ENCODE measurements at places on chromosomes 1 and 21.

- DNase-seq = no peak
These were observed 287.1 kb upstream of the ADGRL4 start for GRCh38 chr1:79293611-79294010.

GRCh38 chr21:31330144-31330483, 13.9 kb downstream of the TIAM1 start:
- DNase-seq = no peak

- no peak for DNase-seq
These were observed 69.3 kb upstream of the BCAR3 start for GRCh38 chr1:93750955-93751354.

GRCh38 chr1:186768906-186769305, 59.8 kb upstream of the PLA2G4A start:
- DNase-seq = no peak

GRCh38 chr1:48251821-48252220, 29.3 kb downstream of the SLC5A9 start:
- no peak for DNase-seq

- no peak for DNase-seq
These were observed 15.8 kb downstream of the ODF2L start for GRCh38 chr1:86380257-86380861.

- no peak for DNase-seq
These were observed 386.6 kb downstream of the PTBP2 start for GRCh38 chr1:97108179-97108578.

DNA sequence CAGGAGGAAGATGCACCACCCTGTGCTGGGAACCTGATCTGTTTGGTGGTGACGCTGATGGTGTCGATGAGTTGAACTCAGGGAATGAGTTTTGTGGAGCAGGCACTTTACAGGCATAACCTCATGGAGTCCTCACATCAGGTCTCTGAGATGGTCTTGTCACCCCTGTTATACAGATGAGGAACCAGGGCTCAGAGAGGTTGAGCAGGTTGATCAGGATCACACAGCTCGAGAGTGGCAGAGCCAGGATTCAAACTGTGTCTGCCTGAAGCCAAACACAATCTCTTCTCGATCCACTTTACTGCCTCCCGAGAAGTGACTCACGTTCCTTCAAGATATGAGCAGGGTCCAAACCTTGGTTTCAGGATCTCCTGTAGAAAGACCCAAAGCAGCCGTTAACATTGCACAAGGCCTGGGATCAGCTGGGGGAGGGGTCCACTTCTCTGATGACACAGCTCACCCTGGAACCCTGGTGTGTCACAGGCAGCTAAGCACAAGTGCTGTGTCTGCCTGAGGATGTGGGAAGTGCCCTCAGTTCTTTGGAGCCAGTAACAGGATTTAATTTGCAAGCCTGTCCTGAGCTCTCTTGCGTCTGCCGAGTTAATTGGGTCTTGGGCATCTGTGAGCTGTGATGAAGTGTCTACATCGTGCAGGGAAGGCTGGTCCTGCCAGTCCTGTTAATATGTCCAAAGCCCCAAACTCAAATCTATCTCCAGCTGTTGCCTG, 65.4 kb upstream of the STUM start:
- DNase-seq = no peak

DNA sequence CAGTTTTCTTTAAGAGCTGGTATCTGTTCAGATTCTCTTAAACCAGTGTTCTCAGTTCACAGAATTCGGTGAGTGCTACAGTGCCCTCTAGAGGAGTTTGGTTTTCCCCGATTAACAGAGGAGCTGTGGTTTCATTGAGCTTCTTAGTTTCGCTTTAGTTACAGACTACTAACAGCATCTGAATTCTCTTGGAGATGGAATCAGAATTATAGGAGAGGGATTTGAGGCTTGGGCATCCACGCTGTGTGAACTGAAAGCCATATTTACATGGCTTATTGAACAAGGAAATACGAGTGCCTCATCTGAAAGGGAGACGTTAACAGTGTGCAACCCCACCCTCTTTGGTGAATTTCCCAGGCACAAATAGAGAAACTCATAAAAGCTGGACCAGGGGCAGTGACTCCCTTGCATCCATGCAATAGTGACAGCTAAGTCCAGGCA, 202.0 kb downstream of the USH2A start:
- DNase-seq = peak; percentile 22

GRCh38 chr1:179184403-179184802, 45.1 kb downstream of the ABL2 start:
- no peak for DNase-seq

GRCh38 chr1:13779930-13780329, 79.9 kb downstream of the PRDM2 start:
- DNase-seq = no peak

DNA sequence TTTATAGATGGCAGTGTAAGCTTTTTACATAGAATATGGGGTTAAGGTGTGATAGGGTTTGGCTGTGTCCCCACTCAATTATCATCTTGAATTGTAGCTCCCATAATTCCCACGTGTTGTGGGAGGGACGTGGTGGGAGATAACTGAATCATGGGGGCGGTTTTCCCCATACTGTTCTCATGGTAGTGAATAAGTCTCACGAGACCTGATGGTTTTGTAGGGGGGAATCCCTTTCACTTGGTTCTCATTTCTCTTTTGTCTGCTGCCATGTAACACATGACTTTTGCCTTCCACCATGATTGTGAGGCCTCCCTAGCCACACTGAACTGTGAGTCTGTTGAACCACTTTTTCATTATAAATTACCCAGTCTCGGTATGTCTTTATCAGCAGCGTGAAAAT, 290.3 kb upstream of the B3GALT2 start:
- DNase-seq = no peak

- DNase-seq = peak; percentile 76
These were observed at the start of gene TRNP1 for GRCh38 chr1:26993237-26994019. Gene TRNP1, plus strand, starts transcription at chr1:26993692. Its CDS starts 95 bp downstream, at chr1:26993787.

- peak; percentile 50 for DNase-seq
These were observed 121.8 kb downstream of the HMGB4 start for GRCh38 chr1:33985656-33986055.

GRCh38 chr1:231827337-231828105, 200.9 kb downstream of the DISC1 start:
- DNase-seq = no peak

DNA sequence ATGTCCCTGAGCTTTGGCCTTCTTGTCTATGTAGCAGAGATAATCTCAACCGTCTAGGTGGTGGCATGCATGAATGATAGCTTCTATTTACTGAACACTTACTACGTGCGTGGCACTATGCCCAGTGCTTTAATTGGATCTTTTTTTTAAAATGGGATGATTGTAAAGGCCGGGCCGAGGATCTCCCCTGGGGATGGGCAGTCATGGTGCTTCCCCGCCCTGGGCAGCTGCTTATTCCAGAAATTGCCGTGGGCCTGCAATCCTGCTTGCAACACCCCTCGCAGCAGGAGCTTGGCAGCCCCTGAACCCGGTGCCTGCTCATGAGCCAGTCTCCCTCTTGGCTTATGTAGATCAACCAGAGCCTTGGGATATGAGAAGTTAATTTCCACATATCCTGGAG, 360.7 kb downstream of the CAMTA1 start:
- DNase-seq = no peak

DNA sequence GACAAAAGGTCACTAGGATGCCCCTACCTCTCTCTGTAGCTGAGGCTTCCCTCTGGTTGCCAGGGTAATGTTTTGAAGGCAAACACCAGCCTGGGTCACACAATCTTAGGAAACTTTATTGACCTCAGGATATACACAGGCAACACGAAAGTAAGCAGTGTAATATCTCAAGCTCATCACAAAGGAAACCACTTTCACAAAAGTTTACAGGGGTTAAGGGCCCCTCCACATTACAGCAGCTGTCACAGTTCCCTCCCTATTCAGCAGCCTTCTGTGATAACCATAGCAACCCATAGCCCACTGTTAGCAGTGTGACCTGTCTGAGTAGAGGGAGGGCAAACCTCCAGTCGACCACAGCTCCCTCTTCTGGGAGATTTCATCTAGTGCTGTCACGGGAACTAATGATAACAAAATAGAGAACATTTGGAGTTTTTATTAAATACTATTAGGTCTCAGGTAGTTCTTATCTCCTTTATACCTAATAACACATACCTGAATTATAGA, 149.8 kb downstream of the PTPRC start:
- DNase-seq = no peak

DNA sequence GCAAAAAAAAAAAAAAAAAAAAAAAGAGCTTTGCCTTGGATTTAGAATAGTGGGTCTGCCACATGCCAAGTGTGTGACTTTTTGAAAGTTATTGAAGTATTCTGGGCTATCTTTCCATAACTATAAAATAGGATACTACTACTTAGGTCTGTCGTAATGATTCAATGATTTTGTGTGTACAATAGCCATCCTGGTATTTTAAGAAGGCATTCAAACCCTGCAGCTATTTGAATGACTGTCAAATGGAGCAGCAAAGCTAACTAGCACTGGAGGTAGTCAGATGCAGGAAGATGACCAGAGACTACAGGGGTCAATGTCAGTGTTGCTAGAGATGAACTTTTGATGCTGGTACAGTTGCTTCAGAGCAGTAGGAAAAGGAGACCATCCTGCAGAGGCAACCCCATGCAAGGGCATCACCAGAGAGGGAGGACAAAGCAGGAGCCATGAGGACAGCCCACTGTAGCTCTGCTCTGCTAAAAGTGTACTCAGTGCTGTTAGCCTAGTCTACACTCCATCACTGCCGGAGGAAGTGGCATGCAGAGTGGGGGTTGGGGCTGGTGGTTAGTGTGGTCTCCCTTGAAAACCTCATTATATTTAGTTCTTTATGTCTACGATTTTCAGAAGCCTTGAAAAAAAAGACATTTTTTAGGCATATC, 29.0 kb downstream of the DUSP10 start:
- no peak for DNase-seq

- no peak for DNase-seq
These were observed 47.6 kb downstream of the PLPP3 start for GRCh38 chr1:56531624-56532349.

- DNase-seq = no peak
These were observed 138.1 kb downstream of the MIS18A start for GRCh38 chr21:32140604-32141317.

DNA sequence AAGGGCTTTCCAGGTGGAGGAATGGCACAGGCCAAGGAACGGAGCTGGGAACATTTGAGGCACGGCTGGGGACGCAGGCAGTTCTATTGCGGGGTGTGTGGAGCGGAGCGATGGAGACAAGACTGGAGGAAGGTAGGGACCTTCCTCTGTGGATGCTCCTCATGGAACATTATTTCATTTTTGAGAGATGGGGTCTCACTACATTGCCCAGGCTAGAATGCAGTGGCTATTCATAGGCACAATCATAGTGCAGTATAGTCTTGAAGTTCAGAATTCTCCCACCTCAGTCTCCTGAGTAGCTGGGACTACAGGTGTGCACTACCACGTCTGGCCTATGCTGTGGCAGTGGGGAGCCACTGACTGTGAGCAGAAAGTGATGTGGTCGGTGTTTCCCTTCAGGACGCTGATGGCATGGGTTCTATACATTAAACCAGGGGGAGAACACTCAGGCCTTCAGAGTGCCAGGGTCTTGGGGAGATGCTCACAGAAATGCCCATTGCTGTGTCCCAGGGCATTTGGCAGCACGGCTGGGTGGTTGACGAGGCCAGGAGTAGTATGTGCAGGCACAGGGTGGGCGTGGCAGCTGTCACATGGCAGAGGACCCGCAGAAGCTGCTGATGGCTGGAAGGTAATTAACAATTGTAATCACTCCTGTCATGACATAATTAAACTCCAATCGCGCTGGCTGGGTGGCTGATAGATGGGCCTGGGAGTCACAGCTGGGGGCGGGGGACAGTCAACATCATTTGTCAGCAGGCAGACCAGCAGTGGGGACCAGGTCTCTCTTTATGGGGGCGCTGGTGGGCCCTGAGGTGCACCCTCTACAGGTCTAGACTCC, 40.8 kb upstream of the ACOT11 start:
- DNase-seq = no peak

DNA sequence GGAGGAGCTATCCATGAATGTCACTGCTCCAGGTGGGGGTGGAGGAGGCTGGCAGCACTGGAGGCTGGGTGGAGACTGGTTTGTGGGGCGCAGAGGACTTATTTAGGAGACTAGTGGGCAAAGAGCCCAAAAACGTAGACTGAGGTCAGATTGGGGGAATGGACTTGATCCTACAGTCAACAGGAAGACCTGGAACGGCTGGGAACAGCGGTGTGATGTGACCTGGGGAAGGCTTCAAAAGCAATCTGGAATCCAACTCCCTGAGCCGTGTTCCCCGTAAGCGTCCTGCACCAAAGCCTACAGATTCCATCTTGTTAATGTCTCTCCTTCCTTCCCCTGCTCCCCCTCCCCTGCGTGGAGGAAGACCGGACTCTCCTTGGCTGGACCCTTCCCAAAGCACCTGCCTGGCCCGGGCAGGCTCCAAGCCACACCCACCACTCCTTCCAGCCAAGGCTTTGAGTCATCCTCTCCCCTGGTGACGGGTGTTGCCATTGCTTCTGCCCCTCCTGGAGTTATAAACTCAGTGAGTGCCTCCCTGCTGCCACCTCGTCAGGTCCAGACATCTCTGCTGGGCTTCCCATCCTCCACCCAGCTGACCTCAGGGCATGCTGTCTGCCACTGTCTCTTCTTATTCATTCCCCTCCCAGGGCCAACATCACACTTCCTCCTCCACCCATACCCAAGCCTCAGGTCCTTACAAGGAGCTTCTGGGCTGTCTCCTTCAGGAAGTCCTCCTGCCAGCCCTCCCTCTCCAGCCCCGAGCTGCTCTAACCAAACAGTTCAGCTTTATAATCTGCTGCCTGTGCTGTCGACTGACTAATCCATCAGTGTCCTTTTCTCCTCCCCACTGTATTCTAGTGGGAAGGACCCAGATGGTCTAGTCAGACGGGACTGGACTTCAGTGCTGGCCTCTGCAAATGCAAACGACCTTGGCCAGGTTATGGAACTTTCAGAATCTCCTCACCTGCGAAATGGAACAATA, 1.6 kb upstream of the CLSTN1 start:
- DNase-seq = peak; percentile 79

DNA sequence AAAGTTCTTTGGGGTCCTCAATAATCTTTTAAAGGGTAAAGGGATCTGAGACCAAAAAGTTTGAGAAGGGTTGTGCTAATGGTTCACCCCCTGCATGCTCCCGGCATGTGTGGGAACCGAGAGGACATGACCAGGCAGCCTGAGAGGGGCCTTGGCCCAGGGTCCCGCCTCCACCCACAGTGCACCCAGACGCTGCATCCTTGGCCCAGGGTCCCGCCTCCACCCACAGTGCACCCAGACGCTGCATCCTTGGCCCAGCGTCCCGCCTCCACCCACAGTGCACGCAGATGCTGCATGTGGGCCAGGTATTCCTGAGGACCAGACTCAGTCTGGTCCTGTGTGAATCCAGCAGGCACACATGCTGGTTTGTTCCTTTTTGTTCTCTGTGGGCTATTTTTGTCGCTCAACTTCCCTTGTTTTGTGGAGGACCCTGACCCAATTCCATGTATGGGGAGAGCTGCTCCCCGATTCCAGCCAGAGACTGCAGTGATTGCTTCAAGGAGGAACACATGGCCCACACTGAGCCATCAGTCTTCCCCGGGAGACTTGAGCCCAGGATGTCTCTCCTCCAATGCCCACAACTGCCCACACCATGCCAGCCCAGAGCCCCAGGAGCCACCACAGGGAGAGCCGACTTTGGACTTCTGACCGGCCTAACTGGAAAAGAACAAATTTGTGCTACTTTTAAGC, 3.5 kb downstream of the NPHP4 start:
- no peak for DNase-seq

- no peak for DNase-seq
These were observed 21.4 kb upstream of the BMP8A start for GRCh38 chr1:39470040-39470439.

Data from T1000 (cell line).